Lung (tissue), 17 donors: ENCODE measurements at places on chromosomes 12 and 14. TPM values are rescaled to one million over a fixed set of nuclear protein-coding genes. Genes with fewer than 3 reads are reported as not detected.

OASL gene
- 10.5 TPM for polyA plus RNA-seq

SLC25A47 gene
- polyA plus RNA-seq, result 0.02 TPM

WNT1 gene
- polyA plus RNA-seq, result 0.09 TPM

CCDC184 gene
- polyA plus RNA-seq, result 1.4 TPM

TPH2 gene
- polyA plus RNA-seq, result not detected

ARHGDIB gene
- 597 TPM for polyA plus RNA-seq

CFAP73 gene
- polyA plus RNA-seq, result 14.6 TPM

OTX2 gene
- not detected for polyA plus RNA-seq
